ENCODE measurements at places on chromosomes 3 and 15. TPM values are rescaled to one million over a fixed set of nuclear protein-coding genes. Genes with fewer than 3 reads are reported as not detected.

DNA sequence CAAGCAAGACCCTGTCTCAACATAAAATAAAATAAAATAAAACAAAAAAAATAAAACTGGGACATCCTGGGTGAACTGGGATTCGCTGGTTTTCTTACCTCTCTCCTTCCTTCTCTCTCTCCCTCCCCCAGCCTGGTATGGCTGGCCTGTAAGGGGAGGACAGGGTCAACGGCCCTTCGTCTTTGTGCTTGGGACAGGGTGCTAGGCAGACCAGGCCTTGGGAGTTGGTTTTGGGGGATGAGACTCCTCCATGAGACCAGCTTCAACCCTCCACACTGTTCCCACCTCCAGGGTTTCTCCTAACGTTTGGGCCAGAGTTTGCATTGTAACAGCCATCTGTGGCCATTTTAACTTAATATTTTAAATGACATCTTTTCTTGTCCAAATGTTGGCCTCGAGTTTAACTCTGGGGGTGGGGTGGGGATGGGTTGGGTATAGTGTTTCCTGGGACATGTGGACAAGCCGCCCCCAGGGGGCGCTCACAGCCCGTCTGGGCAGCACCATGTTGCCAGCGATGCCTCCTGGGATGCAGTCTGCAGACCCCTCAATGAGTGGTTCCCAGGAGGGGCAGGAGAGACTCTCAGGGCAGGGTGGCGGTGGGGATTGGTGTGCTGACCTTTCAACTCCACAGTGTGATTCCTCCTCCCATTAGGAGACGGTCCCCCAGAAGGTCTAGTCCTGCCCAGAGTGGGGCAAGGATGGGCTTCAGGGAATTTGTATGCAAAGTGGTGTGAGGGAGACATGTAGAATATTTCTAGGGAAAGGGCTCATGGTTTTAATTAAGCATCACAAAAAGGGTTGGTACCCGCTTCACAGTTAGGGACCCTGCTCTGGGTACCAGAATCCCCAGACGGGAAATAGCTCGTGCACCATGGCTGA lies 37.7 kb upstream of the LCTL start:
- peak; percentile 79 for DNase-seq

DNA sequence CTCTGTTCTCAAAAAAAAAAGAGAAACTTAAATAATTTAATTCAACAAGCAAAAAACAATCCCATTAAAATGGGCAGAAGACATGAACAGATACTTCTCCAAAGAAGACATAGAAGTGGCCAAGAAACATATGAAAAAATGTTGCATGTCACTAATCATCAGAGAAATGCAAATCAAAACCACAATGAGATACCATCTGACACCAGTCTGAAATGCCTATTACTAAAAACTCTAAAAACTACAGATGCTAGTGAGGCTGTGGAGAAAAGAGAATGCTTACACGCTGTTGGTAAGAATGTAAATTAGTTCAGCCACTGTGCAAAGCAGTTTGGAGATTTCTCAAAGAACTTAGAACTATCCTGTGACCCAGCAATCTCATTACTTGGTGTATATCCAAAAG lies 382.9 kb downstream of the OTOL1 start:
- no peak for DNase-seq

DNA sequence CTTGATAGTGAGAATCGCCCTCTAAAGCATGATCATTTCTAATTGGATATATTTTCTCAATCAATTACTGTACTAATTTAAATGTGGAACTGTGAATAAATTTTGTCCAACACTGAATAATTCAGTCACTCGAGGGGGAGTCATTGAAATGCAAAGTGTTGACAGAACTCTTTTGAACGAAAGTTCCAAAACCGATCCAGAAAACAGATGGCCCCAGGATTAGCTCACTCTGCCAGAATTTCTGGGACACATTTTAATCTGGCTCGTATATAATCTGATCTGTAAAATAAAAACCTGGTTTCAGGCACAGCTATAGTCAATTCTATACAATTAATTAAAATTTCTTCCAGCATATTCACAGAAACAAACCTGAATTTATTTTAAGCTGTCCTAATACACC lies 580.4 kb downstream of the ROBO1 start:
- no peak for DNase-seq

GRCh38 chr3:11764931-11765363 lies 81.7 kb downstream of the TAMM41 start:
- no peak for DNase-seq

GRCh38 chr3:172987273-172987672 lies 153.8 kb downstream of the SPATA16 start:
- DNase-seq = no peak

- peak; percentile 55 for DNase-seq
Observed at GRCh38 chr3:61008998-61009380, 242.3 kb downstream of the FHIT start.

- no peak for DNase-seq
Observed at GRCh38 chr3:46632792-46633191, 20.5 kb downstream of the FAM240A start.

DNA sequence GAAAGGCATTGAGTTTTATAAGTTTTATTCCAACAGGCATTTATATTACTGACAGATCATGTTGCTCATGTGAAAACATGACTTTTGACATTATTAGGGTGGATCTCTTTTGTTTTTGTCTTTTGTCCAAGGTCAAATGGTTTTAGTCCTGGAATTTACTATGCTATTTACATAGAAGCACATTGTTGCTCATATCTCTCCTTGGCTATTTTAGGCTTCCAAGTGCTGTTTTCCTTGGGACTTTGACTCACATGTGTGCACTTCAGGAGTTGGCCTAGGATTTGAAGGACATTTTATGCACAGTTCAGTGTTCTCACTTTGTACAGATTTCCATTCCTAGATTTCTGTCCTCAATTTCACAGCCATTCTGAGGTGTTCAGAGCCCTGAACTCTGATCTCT lies 225.7 kb downstream of the PYDC2 start:
- no peak for DNase-seq

DNA sequence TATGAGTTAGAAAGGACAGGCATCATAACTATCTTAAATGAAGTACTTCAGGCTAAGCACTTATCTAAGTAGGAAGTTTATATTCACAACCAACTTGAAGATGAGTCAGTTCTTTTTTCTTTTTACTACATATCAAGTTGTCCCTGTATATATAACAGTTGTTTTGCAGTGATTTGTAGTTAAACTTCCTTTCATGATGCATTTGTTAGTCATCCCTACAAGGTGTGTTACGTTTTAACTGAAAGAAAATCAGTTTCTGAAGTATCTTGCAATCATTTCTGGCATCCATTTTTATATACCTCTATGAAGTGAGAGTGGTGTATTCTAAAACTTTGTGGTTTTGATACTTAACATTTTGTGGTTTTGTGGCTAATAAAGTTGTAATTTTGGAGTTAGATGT lies 46.1 kb downstream of the ZFAND6 start:
- no peak for DNase-seq

DNA sequence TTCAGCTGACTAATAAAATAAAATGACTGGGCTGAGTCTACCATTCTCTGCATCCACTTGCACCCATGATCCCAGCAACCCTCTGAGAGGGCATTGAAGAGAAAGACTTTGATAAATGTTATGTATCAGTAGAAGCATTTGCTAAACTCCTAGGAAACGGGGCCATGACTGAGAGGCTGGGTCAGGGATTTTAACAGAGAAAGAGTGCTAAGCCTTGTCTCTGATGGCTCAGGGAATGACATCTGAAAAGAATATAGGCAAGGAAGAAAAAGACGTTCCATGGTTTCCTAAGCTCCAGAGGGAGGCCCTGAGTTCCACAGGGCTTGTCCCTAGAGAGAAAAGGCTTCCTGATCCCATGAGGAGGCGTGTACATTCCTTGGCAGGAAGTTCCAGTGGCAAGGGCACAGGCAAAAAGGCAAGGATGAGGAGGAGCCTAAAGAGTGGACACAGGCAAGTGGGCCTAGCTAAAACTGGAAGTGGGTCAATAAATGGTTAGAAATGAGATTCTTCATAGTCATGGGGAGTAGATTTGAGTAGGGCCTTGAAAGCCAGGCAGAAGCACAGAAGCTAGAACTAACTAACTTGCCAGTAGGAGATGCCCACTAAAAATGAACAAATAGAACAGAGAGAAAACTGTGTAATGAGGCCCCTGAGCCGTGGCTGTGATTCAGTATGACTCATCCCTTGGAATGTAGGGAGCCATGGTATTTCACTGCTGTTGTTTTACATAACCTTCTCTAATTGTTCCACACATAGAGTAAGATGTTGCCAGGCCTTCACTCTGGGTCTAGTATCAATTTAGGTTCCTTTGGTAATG lies 44.9 kb upstream of the MANF start:
- no peak for DNase-seq

GRCh38 chr3:178767581-178767980 lies 231.3 kb downstream of the KCNMB2 start:
- DNase-seq = no peak

DNA sequence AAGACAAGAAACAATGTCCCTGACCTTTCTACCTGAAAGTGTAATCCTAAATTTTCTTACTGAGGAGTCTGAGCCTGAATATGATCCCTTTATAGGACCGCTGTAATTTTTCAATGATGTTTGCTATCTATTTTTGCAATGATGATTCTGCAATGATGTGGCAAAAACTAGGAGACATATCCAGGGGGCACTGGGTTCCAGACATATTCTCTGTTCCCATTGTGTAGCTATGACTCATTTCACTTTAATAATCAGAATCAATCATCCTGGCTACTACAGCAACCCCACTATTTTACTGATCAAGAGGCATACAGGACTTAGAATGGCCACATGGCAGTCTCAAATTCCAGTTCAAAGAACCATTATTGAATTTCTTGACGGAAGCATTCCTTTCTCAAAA lies 85.9 kb downstream of the AQR start:
- no peak for DNase-seq

DNA sequence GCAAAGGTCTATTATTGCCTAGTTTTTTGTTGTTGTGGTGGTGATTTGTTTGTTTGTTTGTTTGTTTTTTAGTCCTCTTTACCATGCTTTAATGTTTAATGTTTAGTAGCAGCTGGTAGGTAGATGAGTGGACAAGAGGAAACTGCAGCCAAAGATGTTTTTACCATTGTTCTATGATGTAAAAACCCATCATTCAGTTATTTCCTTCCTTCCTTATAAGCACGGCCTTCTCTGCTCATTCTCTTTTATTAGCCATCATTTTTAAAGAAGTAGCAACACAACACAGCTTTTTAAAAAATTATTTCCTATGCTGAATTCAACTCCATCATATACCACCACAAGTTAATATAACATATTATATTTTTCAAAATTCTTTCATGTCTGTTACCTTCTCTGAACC lies 58.5 kb upstream of the BOC start:
- DNase-seq = no peak

The CCRL2 gene
- 23.5 TPM for total RNA-seq

The SMCO1 gene
- total RNA-seq = not detected

The LIPC gene
- 1.0 TPM for total RNA-seq

The ABI3BP gene
- total RNA-seq = 108 TPM

The KNL1 gene
- total RNA-seq = 1.5 TPM
